ENCODE measurements at places on chromosomes 16 and 17.

GRCh38 chr17:48240562-48241130 lies 133.1 kb downstream of the SNX11 start:
- no peak for DNase-seq

- no peak for DNase-seq
Observed at GRCh38 chr17:43875476-43876147, 28.6 kb downstream of the CD300LG start.

DNA sequence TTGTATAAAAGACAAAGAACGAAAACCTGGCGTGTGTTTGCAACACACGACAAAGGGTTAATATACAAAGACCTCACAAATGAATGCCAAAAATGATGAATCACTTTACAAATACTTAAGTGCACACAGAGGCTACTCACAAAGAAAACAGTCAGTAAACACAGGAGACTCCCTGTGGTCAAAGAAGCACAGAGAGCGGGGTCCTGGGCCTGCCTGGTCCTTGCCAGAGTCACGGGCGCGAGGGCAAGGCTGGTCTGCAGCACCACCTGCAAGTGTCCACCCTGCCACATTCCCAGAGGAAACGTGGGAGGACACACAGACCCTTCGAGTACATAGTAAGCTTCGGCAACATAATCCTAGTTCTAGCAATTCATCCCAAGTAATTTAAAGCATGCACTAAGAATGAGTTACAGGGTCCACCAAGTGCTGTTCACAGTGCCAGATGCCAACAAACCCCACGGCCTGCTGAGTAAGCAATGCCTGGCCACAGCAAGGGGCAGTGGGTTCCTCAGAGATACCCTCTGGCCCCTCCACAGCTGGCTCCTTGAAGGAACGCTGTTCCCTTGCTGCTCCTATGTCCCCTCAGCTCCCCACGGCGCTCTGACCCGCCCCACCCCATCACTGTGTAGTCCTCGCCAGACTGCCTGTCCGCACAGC lies 24.6 kb upstream of the FAAP100 start:
- DNase-seq = no peak

- DNase-seq = peak; percentile 39
Observed at GRCh38 chr17:68399638-68400403, 57.5 kb downstream of the WIPI1 start.

- peak; percentile 94 for DNase-seq
Observed at GRCh38 chr17:76240461-76241203, at the start of gene RNF157. RNF157 (minus strand) TSS chr17:76240493; CDS start chr17:76240240, 253 bp downstream.

DNA sequence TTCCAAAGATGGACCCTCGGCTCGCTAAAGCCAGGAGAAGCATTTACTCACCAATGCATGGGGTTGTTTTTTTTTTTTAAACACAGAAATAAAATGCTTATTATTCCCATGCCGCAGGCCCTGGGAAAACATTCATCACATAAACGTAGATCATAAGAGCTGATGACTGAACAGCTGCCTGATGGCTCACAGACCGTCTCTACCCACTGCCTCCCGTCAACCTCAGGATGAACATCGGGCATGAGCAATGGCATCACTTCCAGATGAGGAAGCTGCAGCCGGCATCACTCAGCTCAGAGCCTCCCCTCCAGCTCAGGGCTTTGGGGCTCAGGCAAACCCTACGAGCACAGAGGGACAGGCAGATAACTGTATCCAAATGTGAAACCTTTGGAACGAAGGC lies 380.6 kb downstream of the CPPED1 start:
- no peak for DNase-seq

GRCh38 chr16:65576631-65577030 lies 454.8 kb upstream of the CDH11 start:
- DNase-seq = peak; percentile 54

DNA sequence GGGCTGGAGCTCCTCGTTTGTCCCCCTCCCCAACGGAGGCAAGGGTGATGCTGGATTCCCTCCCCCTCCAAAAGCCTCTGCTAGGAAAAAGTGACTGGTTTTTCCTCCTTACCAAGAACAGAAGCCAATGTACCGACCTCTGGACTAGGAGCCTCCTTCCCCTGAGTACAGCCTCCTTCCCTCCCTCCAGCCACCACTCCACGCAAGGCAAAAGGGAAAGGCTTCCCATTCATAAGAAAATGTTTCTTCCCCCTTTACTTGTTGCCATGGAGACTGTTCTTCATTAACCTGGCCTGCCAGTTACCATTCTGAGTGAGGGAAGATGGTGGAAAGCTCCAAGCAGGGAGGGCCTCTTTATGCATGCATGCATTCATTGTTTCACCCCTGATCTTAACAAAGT lies 4.3 kb upstream of the PIMREG start:
- peak; percentile 63 for DNase-seq

- no peak for DNase-seq
Observed at GRCh38 chr16:83705856-83706255, 101.9 kb upstream of the HSBP1 start.

DNA sequence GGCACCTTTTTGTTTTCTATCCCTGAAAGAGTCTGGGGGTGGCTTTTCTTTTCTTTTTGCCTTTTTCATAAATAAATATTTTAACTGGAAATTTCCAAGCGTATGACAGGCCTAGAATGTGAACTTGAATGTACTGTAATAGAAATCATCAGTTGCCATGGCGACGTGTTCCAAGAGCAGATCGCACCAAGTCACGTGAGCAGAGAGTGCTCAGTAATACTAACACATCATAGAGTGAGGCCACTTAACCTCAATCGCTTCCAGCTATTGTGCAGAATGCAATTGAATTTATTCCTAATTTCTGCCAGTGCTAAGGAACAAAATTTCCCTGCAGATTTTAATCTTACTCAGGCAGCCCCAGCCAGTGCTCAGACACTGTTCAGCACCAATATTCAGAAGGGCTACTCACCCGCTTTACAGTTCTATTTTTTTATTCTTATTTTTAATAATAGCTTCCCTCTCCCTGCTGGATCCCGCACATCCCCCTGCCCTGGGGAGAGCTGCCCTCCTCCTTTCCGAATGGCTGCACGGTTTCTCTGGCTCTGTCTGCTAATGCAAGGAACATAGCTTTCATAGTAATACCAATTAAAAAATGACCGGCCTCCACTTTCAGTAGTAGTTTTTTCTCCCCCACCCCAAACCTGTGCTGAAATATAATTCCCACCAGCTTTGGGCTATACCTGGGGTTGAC lies 26.2 kb upstream of the PMFBP1 start:
- DNase-seq = no peak

- DNase-seq = no peak
Observed at GRCh38 chr16:20928774-20929411, 28.3 kb downstream of the LYRM1 start.

GRCh38 chr17:4156750-4157381 lies 13.9 kb downstream of the CYB5D2 start:
- no peak for DNase-seq

GRCh38 chr16:58002416-58002800 lies 1.2 kb downstream of the USB1 start:
- DNase-seq = no peak

- no peak for DNase-seq
Observed at GRCh38 chr17:12642034-12642433, 23.7 kb upstream of the MYOCD start.

DNA sequence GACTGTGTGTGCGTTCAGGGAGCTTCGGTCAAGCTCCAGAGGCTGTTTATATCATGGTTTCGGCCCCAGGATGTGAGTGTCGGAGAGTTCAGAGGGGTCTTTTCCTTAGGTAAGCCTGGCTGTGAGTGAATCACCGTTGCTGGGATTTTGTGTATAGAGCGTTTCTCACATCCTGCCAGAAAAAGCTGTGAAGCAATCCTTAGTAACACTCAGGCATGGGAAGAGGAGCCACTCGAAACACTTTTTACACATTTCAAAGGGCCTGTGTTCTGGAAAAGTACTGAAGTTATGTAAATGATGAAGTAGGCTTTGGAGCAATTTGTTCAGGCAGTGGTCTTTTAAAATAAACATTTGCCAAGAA lies 662 bp downstream of the PGS1 start:
- DNase-seq = no peak

- no peak for DNase-seq
Observed at GRCh38 chr16:17607609-17608008, 136.8 kb upstream of the XYLT1 start.

DNA sequence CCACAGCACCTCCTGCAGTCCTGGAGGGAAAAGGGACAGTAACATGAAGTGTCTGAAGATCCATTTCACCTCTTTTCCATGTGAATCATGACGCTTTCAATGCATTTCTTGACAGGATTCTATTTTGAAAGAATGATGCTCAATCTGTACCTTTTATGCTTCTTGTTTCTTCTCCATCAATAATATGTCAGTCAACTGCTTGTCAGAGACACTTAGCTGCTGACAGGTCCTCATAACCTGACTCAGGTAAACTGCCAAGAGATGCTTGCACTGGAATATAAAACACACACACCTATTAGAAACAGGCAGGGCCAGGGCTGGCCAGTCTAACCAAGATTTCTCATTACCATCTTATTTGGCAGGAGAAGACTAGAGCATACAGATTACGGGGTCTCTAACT lies 21.6 kb downstream of the ZSWIM7 start:
- DNase-seq = no peak

DNA sequence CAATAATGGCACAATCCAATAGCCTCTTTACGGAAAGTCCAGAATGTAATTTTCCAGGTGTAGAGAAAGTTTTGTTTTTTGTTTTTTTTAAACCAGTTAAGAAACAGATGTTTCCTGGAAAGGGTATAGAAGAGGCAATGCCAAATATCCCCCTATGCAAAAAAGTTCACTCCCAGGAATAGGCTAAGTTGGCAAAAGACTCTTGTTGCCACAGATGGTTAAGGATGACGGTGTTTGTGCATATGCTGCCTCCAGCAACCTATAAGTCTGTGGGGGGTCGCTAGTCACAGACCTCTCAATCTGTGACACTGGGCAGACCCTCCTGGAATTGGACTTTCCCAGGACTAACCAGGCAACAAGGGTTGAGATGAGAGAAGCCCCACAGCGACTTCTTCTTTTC lies 20.9 kb upstream of the HP start:
- no peak for DNase-seq

DNA sequence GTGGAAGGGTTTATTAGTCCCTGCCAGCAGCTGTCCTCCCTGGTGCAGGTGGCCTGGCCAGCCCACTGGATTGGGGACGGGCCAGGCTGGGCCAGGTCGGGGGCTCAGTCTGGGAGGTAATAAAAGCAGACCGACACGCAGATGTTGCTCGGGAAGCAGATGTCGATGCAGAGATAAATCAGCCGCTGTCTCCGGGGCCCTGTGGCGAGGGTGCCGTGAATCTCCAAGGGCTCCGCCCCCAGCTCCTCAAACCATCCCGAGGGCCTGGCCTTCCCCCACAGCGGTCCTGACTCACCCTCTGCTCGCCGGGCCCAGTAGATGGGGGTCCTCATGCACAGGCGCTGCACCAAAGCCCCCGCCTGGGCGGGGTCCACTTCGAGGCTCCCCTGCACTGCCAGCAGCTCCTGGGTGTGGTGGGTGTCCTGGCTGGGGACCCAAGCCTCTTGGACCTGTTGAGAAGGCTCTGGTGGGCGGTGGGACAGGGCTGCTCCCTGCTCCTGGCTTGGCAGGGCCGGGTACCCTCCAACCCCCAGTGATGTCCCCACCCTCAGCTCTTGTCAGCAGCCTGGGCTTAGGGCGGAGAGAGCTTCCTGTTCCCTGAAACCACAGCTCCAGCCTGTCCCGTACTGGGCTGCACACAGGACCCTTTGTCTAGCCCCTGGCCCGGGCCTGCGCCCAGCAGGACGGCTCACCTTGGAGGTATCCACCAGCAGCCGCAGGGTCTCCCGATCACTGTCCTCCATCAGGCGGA lies 1.2 kb downstream of the BRICD5 start:
- DNase-seq = no peak

DNA sequence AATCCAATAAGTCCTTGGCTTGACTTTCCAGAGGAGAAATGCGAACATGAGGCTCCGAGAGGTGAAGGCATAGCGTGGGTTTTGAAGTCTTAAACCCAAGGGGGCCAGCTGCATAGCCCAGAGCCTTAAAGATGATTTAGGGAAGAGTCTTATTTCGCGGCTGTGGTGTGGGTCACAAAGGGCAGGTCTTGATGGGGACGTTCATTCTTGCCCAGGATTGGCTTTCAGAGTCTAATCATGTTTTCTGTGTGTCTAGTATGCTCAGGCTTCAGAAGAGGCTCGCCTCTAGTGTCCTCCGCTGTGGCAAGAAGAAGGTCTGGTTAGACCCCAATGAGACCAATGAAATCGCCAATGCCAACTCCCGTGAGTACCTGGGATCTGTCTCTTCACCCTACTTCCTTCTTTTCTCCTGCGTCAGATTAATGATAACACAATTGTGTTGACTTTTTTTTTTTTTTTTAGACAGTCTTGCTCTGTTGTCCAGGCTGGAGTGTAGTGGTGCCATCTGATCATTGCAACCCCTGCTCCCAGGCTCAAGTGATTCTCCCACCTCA lies 951 bp downstream of the RPL19 start:
- no peak for DNase-seq

DNA sequence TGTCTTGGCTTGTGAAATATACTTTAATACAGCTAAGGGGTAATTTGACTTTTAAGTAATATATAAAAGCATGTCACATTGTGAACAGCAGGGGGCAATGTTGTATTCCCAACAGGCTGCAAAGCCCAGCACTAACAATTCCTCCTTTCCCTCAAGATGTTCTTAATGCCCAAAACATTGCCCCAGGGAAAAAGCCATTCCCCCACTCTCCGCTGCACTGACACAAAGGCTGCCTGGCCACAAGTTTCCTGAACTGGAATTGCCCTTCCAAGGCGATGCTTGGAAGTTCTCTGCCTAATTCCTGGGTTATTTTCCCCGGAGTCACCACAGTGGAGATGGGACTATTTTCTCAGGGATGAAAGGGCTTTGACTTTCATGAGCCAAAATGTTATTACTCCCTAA lies 27.2 kb downstream of the CLEC16A start:
- DNase-seq = peak; percentile 74

DNA sequence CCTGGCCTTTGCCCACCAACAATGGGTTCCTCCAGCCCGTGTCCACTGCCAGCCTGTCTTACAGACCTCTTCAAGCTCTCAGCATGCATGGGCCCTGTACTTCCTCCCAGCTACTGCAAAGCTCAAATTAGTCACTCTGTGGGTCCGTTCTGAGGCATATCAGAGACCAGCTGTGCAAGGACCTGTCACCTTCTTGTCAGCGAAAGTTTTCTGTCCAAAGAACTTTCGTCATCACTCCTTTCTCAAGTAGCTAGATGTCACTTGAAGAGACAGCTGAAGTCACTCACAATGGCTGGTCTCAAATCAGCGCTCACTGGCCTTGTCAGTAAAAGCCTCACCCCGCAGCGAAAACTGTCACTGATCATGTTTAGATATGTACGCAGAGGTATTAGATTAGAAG lies 91.4 kb upstream of the DYNLRB2 start:
- DNase-seq = no peak

- DNase-seq = no peak
Observed at GRCh38 chr17:36593656-36594316, 2.1 kb downstream of the DHRS11 start.

- DNase-seq = peak; percentile 91
Observed at GRCh38 chr17:82103553-82104451, 5.8 kb upstream of the FASN start.

DNA sequence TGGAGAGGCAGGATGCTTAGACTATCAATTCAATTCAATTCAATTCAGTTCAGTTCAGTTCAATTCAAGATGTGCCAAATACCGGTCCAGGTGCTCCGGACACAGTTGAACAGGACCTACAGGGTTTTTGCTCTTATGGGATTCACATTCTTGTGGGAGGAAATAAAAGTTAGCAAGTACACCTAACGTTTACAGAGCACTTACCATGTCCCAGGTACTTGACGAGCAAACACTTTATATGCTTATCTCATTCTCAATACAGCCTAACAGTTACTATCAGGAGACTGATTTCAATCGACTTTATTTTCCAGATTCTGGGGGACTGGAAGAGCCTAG lies 467 bp upstream of the GDE1 start:
- no peak for DNase-seq

Measured in ecto neural progenitor cell (in vitro differentiated cells).